ENCODE measurements at places on chromosomes 2 and 18.

- DNase-seq: no peak
Observed at GRCh38 chr2:122519366-122519765, 763.9 kb downstream of the TSN start.

- no peak for DNase-seq
Observed at GRCh38 chr2:62142054-62142453, 53.9 kb upstream of the B3GNT2 start.

DNA sequence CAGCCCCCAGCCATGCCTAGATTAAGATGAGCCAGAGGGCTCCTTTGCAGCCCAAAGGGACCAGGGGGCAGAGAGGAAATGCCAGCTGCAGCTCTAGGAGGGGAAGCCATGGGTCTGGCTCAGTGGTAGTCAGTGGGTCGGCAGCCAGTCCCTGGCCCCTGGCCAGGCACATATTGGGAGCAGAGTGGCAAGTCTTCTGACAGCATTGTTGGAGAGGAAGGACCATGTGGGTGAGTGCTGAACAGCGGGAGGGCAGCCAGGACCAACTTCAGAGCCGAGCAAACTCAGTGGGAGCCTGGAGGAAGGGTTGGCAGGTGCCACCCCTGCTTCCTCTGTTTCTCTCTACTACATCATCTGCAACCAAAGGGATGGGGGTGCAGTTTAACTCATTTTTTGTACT is 140.5 kb upstream of the PELI1 start:
- DNase-seq: no peak

- DNase-seq: peak; percentile 49
Observed at GRCh38 chr2:100246163-100247145, 75.8 kb downstream of the LONRF2 start.

DNA sequence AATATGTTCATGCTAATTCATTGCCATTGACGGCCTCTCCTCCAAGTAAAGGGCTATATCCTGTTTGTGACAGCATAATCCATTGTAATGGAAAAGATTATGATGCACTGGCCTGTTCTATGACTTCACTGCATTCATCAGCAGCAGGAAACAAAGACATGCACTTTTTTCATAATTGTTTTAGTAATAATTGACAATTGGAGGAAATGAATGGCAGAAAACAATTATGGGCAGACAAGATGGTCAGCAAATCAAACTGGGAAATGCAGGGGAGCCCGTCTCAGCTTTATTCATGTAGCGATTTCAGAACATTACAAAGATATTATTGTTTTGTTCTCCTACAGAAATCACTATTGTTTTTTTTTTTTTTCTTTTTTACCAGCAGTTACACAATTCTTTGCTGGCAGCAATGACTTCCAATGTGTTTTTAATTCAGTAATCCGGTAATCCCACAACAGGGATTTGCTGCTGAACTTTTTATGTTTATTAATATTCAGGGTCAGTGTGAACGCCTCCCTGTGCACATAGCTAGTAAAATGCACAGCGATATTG is 33.8 kb upstream of the RASGRP3 start:
- no peak for DNase-seq

DNA sequence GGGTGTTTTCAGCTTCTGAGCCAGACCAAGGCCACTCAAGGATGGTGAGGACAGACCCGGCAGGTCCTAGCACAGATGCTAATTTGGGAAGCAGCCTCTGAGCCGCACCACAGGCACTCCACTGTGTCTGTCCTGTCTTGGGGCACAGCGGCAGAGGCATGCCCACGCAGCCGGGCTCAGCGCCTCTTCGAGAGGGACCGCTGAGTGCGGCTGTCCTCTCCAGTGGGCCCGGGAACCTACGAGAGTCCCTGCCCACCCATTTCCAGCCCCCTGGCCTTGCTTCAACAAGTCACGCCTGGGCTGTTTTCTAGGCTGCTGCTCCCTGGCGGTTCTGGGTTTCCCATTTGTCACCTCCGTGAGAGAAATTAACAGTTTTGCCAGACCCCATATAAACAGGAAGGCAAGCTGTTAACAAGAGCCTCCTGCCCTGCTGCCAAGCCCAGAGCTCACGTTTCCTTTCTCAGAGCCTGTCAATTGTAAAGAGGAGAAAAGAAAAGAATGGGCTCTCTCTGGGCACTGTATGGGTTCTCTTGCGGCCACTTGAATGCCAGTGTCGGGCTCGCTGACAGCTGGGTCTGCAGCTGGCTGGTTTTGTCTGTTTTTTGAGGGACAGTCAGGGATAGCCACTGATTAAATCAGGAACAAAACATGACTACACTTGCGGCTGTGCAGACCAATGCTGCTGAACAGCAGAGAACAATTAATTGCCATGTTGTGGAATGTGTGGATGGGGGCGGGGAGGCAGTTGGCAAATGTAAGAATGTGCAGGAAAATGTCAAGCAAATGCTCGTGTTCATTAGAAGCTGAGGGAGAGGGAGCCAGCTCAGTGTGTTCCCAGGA is 30.6 kb downstream of the TMEM17 start:
- peak; percentile 26 for DNase-seq

GRCh38 chr2:135255208-135255607 is 203.1 kb downstream of the RAB3GAP1 start:
- DNase-seq: no peak

- DNase-seq: no peak
Observed at GRCh38 chr18:27787547-27787946, 389.4 kb downstream of the CDH2 start.

DNA sequence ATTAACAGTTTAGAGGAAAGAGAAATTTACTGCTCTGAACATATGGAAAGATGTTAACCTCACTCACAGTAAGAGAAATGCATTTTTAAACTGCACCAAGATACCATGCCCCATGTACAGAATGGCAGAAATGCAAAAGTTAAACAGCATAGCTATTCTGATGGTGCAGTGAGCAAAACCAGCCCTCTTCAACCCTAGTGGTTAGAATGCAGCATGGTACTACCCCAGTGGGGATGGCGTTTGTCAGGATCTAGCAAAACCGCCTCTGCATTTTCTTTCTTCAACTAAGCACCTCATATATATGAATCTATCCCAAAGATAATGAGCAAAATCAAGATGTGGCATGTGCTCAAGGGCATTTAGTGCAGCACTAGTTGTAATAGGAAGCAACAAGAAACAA is 98.0 kb downstream of the MGAT5 start:
- no peak for DNase-seq

GRCh38 chr2:236550701-236551465 is 18.7 kb upstream of the ACKR3 start:
- no peak for DNase-seq

Measured in endothelial cell (in vitro differentiated cells).